MV-4-11 (cell line): ENCODE measurements at places on chromosomes 4 and X.

DNA sequence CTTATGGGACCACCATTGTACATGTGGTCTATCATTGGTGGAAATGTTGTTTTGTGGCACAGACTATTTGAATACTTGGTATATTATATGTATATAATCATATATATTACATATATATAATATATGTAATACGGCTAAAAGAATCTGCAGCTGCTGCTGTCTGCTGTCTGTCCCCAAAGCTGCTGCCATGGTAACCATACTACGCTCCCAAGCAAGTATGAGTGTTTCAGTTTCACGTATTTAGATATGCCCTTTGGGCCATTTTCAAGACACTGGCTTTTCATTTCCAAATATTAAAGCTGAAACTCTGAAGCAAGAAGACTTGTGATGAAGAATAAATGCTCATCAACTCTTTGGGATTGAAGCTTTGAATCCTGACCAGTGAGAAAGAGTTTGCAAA lies 42.0 kb upstream of the ARSJ start:
- DNase-seq, result peak; percentile 29

GRCh38 chr4:82293304-82293703 lies 80.5 kb downstream of the HNRNPD start:
- peak; percentile 88 for DNase-seq

DNA sequence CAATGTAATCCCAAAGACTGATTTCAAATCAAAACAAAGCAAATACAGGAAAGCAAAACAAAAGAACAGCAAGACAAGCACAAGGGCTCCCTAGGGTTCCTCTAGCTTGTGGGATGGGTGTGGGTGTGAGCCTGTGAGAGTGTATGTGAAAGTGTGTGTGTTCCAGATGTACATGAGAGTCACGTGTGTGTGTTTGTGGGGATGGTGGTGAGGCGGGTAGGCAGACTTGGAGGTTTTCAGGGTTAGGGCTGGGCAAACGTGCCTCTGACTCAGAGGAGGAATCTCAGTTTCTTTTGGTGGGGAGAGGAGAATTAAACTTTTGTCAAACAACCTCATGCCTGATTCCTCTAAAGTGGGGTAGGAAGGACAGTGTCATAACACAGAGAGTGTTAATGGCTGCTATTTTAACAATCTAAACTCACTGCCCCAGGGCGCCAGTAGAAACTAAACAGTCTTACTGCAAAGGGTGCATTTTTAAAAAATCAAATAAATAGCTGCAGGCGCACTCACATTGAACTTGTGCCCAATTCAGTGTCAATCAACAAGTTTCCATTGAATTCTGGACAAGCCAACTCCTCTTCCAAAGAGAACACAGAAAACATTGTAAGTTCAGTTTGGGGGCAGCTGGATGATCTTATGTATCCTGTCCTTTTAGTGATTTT lies 51.8 kb downstream of the CHRDL1 start:
- peak; percentile 73 for DNase-seq

GRCh38 chr4:88097301-88097700 lies 61.1 kb downstream of the ABCG2 start:
- no peak for DNase-seq

DNA sequence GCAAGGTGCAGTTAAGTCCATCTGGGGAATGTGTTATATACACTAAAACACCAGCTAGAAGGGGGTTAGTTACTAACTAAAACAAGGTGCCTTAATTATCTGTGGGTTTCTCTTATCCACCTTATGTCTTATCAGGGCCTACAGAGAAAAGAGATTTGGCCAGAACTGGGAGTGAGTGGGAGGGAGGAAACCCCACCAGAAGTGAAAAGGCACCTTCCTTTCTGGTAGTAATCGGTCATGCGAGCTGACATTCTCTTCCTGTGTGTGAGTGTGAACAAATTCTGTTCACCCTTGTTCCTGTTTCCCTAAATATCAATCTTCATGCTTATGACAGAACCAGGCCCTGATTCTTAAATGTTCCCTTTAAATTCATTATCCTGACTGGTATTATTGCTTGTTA lies 43.5 kb downstream of the SRPX2 start:
- DNase-seq, result no peak

- no peak for DNase-seq
These were observed 54.2 kb downstream of the RHOXF2B start for GRCh38 chrX:120023259-120023658.

DNA sequence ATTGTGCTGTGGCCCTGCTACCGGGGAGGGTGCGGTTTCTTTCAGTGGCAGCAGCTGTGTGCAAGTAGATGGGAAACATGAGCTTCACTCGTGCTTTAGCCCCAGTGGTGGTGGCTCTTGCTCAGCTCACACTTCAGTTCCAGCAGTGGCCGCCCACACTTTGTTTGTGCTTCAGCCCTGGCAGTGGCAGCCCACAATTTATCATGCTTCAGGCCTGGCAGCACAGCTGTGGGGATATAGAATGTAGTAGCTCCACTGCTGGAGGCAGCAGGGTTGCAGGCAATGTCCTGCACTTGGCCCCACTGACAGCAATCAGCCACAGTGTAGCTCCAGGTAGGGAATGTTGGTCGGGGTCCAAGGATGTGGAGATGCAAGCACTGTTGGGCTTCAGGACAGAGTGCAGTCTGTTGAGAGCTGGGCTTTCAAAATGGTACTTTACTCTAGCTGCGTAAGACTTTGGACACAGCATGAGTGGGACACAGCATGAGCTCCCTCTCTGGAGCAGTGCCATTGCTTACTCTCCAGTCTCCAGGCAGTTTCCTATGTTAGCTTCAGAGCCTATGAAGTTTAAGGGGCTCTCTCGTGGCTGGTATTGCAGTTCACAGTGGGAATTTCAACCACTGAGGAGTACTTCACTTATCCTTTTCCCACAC lies 413.1 kb downstream of the PDGFC start:
- no peak for DNase-seq

DNA sequence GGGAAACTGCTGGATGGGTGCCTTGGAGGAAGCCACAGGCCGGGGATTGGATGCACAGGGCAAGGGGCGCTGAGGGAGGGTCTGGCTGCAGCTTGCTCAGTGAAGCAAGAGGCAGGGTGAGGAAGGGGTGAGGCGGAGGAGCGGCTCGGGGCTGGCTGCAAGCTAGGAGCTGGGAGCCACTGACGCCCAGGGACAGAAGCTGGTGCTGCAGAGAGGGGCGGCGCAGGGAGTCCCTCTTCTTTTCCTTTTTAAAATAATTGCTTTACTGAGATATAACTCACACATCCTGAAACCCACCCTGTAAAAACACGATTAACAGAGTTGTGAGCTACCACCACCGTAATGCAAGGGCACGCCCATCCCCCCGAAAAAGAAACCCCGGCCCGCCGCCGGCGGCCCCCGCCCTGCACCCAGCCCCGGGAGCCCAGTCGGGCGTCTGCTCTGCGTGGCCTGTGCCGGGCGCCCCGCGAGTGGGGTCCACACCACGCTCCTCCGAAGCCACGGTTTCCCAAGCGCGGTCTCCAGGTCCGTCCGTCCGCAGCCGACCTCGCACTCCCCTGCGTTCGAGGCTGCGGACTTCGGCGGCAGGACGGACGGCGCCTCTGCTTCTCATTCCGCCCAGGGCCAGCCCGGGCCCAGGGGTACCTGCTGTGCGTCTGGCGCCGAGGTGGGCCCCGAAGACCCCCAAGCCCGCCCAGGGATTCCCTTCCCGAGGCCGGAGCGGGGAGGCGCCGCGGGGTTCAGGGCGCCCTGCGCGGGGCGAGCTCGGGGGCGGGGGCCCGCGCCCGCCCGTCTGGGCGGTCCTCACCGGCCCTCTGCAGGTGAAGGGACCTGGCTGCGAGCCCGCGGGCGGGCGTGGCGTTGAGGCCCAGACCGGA lies 866 bp upstream of the UVSSA start:
- DNase-seq, result peak; percentile 20

DNA sequence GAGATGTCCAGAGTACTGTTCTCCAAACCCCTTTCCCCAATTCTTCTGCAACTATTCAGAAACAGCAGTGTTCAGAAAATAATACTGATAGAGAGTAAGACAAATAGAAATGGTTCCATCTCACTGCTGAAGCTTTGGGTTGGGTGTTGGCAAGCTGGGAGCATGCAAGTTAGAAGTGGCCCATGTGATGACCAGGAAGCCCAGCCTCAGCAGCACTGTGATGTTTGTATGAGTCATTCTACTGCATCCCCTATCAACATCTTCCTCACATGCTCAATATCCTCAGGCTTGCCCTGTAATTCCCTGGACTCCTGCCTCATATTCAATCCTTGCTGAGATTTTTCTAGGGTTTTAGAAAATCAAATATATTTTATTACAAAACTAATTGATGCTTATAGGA lies 96.5 kb downstream of the CHRDL1 start:
- DNase-seq, result no peak

DNA sequence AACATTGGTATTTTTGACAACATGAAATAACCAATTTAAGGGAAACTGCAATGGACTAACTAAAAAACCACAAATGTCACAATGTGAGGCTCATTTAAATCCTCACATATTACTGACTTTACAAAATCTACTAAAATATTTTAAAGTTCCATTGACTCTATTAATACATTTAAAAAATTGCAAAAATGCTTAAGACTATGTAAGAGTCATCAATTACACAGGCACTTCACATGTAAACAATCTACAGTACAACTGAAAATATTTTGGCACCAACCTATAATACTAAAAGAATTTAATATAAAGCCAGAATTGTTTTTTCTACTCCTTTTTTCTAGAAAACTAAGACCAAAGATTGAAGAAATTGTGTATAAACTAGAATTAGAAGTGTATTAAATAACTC lies 76.8 kb upstream of the RBMXL3 start:
- DNase-seq, result no peak

DNA sequence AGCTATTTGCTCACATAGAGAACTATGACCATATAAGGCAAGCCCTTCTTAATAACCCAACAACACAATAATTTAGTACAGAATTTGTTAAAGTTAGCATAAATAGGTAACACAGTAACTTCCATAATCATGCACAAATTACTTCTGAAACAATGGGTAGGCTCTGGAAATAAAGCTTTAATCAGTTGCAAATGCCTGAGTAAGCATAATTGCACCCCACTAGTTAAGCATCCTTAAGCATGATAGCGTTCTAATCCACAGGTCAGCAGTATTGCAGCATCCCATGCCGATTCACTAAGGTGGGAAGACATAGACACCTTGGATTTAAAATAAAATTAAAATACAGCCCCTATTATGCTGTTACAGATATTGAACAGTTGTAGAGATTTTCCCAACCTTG lies 161.7 kb downstream of the DHX15 start:
- no peak for DNase-seq

DNA sequence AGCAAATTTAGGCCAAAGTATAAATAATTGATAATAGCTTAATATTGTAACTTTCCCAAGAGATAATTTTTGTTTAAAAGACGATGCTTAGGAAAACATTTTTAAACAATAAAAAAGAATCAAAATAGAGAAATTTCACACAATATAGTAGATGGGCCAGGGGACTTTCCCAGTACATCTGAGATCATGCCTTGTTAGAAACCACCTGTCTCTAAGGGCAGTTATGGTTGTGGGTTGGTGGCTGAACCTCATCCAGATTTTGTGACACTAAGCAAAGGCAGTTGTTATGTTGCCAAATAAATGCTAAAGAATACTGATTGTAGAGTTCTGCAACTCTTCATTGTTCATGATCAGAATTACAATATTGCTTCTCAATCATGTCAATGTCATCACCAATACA lies 270.6 kb downstream of the BANK1 start:
- DNase-seq, result no peak

DNA sequence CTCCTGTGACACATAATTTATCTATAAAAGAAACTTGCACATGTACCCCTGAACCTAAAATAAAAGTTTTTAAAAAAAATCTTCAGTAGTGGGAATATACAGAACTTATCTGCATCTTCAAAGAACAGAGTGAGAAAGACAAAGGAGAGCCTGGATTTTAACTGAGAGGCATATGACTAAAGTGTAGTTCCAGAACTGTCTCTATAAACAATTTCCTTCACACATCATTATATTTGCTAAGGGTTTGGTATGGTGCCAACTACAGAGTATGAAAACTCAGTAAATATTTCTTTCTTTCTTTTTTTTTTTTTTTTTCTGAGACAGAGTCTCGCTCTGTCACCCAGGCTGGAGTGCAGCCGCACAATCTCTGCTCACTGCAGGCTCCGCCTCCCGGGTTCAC lies 49.9 kb upstream of the NFKB1 start:
- DNase-seq, result no peak

DNA sequence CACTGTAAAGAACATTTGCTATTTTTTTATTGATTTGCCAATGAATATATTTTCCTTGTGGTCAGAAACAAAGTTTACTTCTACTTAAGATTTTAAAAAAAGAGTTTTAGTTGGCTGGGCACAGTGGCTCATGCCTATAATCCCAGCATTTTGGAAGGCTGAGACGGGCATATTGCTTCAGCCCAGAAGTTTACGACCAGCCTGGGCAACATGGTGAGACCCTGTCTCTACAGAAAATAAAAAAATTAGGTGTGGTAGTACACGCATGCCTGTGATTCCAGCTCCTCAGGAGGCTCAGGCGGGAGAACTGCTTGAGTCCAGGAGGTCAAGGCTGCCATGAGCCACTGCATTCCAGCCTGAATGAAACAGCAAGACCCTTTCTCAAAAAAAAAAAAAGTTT lies 36.8 kb downstream of the LRP2BP start:
- DNase-seq, result no peak

- peak; percentile 32 for DNase-seq
These were observed 147.7 kb downstream of the SH3KBP1 start for GRCh38 chrX:19739683-19740082.

GRCh38 chr4:86593688-86594558 lies at the start of gene PTPN13:
TSS of gene PTPN13 (plus strand) at chr4:86594315. CDS start at chr4:86635257, 40,942 bp downstream.
- no peak for DNase-seq

GRCh38 chr4:81427344-81427821 lies 44.3 kb downstream of the RASGEF1B start:
- DNase-seq, result no peak

GRCh38 chrX:104430072-104430741 lies 135.8 kb upstream of the IL1RAPL2 start:
- DNase-seq, result no peak

DNA sequence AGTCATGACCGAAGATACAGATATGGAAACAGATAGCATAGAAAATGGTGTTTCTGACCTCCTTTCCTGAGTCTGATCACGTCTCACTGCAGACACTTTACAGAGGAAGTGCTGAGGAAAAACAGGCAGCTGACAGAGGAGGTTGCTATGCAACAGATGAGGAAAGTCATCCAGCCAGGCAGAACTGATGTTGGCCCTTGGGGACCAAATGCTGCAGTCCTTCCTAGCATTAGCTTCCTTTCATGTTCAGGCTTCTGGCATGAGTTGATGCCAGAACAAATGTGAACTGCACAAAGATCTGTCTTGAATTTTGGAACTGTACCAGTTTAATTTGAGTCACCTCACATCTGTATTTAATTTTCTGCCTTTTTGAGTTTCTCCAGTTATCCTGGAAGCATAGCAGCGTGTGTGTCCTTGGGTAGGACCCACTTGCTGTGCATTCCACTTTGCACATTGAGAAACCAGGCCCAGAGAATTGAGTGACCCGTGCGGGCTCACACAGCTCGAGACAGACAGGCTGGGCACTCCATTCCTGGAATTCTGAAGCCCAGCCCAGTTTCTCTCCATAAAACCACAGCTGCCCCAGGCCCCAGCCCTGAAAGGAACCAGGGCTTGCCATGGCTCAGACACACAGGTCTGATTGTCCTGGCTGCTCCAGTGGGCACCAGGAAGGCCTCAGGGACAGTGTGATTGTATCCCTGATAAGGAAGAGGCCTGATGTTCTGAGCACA lies 1.4 kb upstream of the MAGED1 start:
- no peak for DNase-seq
